ENCODE measurements at places on chromosomes 2 and 18. TPM values are rescaled to one million over a fixed set of nuclear protein-coding genes. Genes with fewer than 3 reads are reported as not detected.

DNA sequence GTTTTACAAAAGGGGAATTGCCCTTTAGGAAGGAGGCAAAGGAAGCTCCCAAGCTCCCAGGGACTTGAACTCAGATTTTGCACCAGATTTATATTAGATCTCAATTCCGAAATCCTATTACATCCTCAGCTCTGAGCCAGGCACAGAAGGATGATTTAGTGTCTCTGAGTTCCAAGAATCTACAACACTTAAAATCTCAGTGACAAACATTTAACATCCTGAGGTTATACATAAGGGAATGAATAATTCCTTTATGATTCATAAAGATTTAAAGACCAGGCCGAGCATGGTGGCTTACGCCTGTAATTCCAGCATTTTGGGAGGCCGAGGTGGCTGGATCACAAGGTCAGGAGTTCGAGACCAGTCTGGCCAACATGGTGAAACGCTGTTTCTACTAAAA, 16.5 kb upstream of the SLC20A1 start:
- no peak for DNase-seq

- DNase-seq: no peak
These were observed 97.5 kb downstream of the STPG4 start for GRCh38 chr2:47057687-47058002.

GRCh38 chr2:147416099-147416498, 428.7 kb upstream of the ACVR2A start:
- DNase-seq: no peak

DNA sequence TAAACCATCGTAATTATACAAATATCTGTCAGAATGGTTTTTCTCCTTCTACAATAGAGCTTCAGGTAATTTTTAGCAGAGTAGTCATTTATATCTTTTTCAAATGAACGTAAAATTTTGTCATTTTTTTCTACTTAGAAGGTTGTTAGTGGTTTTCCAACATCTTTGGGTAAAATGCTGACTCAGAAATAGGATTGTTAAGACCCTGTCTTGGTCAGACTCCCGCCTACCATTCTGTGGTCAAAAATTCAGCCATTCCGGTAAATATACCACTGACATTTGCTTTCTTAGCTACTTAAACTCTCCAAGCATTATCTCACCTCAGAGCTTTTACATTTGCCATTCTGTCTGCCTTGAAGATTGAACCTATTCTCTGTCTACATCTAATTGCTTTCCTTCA, 154.1 kb upstream of the CDH19 start:
- DNase-seq: no peak

DNA sequence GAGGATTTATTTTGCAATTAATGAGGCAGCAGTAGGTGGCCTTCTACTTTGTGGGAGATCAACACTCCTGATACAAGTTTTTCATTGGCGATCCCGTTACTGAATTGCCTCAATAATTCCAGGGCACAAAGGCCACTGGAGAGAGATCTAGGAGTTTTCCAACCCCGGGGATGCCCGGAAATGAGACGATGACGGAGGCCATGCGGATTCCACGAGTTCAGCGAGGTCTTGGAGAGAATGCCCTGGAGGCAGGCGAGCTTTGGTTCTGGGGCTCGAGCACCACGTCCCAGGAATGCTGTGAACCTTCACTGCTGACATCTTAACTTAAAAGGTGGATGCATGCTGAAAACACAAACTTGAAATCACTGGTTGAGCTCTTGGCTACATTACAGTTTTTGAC, 74.2 kb downstream of the LDLRAD4 start:
- DNase-seq: no peak

- no peak for DNase-seq
These were observed 69.2 kb downstream of the EHBP1 start for GRCh38 chr2:62774555-62775366.

DNA sequence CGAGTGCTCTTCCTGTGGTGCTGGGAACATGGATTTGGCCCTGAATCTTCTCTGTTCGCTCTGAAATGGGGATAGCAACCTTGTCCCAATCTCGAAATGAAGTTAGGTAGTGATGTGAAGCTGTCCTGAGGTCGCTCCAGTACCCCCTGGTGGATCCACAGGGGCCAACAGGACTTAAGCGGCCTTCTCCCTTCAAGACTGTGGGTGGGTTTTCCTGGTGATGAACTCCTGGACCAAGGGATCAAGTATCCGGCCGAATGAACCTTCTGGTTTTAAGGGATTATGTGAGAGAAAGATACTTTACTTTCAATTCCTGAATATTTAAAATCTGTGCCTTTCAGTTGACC, 156.5 kb downstream of the NAPG start:
- no peak for DNase-seq

GRCh38 chr2:161651547-161651946, 27.3 kb downstream of the SLC4A10 start:
- DNase-seq: no peak

DNA sequence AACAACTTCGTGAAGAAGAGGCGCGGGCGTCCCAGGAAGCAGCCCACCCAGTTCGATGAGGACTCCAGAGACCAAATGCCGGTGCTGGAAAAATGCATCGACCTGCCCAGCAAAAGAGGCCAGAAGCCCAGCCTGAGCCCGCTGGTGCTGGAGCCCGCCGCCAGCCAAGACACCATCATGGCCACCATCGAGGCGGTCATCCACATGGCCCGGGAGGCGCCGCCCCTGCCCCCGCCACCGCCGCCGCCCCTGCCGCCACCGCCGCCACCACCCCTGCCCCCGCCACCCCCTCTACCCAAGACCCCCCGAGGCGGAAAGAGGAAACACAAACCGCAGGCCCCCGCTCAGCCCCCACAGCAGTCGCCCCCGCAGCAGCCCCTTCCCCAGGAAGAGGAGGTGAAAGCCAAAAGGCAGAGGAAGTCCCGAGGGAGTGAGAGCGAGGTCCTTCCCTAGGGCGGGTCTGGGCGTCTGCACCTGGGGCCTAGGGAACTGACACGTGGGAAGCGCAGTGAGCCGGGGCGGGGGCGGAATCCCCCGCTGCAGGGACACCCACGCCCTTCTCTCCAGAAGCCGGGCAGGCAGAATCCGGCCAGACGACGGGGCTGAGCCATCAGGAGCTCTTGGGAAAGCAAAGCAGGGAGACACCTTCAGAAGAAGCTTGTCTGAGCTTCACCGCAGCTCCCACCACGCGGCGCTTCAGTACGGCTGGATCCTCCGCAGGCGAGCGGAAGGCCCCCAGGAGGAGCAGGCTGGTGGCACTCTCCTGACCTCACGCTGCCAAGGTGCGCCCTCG, 382.8 kb downstream of the SETBP1 start:
- DNase-seq: no peak

- no peak for DNase-seq
These were observed 147.7 kb downstream of the TGIF1 start for GRCh38 chr18:3597409-3598357.

DNA sequence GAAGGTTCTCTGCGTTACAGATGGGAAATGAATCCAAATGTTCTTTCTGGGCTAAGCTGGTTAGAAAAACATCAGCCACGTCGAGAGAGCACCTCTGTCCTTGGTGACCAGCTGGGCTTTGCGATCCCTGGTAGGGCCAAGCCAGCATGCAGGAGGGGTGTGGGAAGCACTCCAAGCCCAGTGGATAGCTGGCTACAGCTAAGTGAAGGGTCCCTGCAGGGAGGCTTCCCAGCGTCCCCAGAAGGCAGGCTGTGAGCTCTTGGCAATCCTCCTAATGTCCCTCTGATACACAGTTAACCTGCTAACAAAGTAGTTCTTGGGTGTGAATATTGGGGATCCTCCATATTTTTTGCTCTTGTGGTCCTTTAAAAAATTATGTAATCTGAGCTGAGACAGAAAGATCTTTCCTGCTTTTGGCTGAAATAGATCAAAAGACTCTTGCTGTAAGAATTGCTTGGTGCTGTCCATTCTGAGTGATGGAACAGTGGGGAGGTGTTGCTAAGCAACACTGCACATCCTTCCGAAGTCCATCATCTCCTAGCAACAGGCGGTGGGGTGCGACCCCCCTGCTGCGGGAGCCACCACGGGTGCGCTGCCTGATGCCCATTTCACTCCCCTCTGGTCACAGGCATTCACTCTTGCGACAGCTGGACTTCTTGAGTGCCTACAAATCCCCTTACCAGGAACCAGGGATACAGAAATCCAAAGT, 88.5 kb upstream of the UXS1 start:
- DNase-seq: no peak

GRCh38 chr2:112812318-112813267, 24.0 kb downstream of the IL1B start:
- DNase-seq: no peak

- no peak for DNase-seq
These were observed 51.6 kb downstream of the XRCC5 start for GRCh38 chr2:216160786-216161185.

DNA sequence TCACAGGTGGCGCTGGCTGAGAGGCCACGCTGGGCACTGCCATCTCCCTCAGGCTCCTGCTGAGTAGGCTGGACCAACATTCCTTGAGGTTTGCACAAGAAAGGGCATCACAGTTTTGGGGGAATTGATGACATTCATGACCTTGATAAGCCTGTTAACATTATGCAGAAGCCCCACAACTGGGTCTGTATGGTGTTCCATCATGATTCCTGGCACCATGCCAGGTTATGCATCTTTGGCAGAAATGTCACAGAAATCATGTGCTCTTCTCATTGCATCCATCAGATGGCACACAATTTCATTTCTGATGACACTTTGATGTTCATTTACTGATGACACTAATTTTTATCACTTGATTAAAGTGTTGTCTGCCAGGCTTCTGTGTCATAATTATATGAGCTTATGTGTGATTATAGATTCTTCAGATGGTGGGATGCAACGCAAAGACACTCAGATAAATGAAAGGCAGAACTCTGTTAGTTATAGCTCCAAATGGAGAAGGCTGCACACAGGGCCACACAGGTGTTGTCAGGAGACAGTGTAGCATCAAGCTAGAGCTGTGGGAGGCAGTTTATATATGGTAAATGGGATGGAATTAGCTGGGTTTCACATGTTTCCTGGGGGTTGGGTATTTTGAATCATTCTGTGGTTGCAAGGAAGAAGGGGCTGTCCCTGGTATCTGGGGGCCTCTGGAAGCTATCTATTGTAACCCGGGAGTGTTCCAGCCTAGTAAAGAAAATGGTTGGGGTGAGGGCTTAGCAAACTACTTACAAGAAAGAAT, 191.3 kb downstream of the SLC39A10 start:
- DNase-seq: no peak

- DNase-seq: no peak
These were observed 30.6 kb downstream of the SPTBN1 start for GRCh38 chr2:54486766-54487165.

DNA sequence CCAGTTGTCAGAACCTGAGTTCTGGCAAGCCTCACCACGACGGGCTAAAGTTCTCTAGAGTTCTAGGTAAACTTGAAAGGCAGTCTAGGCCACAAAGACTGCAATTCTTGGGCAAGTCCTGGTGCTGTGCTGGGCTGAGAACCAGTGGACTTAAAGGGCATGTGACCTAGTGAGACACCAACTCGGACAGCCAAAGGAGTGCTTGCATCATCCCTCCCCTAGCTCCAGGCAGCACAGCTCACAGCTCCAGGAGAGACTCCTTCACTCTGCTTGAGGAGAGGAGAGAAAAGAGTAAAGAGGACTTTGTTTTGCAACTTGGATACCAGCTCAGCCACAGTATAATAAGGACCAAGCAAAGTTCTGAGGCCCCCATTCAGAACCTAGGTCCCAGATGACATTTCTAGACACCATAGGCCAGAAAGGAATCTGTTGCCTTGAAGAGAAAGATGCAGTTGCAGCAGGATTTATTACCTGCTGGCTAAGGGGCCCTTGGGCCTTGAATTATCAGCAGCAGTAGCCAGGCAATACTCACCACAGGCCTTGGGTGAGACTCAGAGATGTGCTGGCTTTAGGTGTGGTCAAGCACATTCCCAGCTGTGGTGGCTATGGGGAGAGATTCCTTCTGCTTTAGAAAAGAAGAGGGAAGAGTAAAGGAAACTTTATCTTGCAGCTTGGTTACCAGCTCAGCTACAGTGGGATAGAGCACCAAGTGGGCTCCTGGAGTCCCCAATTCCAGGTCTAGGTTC, 51.8 kb downstream of the UPP2 start:
- no peak for DNase-seq

DNA sequence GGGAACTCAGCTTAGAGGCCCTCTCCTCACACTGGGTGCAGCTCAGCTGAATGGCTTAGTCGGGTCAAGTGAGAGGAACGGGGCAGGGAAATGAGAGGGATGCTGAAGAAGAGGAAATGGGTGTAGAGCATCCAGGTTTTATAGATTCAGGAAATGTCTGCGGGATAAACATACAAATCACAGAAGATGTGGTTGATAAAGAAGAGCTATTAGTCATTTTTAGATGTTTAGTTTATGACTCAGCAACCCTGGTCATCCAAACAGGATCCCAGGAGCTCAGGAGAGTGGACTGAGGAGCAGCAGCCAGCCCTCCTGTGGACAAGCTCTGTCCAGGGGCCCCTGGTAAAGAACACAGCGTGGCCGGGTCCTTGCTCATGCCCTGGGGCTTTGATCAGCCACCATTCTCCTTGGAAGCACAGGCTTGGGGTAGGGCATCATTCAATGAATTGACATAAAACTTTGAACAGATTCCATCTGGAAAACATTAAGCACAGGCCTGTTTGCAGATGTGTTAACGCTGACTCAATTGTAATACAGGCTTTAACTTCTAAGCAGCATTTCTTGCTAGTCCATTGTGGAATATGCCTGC, 83.0 kb downstream of the NPAS2 start:
- no peak for DNase-seq

DNA sequence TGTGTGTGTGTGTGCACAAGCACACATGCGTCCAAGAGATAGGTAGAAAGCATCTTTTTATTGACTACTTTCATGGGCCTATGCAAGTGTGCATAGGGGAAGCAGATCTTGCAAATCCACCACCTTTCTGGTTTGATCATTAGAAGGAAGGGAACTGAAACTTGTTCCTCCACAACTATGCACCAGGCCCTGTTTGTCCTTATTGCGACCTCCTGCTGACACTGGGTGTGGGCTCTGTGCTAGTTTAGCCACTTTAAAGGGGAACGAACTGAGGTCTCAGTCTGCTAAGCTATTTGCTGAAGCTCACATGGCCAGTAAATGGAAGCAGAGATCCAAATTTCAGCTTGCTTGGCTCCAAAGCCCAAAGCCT, 32.1 kb upstream of the INSIG2 start:
- no peak for DNase-seq

Gene TGOLN2
- 125 TPM for total RNA-seq

Gene TMEM18
- total RNA-seq: 29.3 TPM

Gene KCNG3
- not detected for total RNA-seq
